Foreskin keratinocyte (primary cell): ENCODE measurements at places on chromosomes 7 and 10. TPM values are rescaled to one million over a fixed set of nuclear protein-coding genes. Genes with fewer than 3 reads are reported as not detected.

DNA sequence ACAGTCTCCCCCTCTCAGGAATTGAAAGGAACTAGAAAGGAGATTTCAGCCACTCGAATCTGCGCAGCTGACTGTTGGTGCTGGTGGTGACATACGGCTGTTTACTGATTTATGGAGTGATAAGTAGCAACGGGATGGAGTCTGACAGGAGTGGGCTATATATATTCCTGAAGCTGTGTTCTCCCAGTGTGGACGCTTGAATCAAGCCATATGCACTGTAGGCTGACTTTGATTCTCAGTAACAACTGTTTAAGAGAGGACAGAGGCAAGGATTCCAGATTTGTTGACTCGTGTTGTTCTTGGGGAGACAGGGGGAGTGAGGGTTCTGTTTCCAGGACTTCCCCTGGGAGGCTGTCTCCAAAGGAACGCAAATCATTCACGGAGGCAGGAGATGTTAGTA lies 260.1 kb upstream of the AUTS2 start:
- DNase-seq = no peak

The SLC16A9 gene
- 7.6 and 21.9 TPM in 2 replicates for total RNA-seq

GRCh38 chr7:74599244-74599643 lies 58.3 kb upstream of the GTF2I start:
- no peak for DNase-seq

- no peak for DNase-seq
Measured at GRCh38 chr10:23459308-23459939, 20.5 kb downstream of the OTUD1 start.

DNA sequence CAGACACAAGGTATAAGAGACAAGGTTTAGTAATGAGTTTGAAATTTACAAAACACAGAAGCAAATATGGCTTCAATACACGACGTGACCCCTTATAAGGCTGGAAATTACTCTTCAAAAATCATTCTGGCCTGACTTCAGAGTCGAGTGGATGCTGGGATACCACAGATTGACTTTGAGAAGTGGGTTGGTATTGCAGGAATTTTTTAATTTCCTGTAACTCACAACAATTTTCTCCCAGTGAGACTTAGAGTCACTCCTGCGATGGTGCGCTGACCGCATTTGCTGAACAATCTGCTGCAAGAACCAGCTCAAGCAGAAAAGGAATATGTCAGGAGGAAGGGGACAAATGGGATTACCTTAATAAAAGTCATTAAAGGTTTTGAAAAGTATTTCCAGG lies 132.1 kb downstream of the EMX2 start:
- DNase-seq = no peak

GRCh38 chr7:41886262-41886900 lies 183.5 kb upstream of the INHBA start:
- DNase-seq = peak; percentile 65

DNA sequence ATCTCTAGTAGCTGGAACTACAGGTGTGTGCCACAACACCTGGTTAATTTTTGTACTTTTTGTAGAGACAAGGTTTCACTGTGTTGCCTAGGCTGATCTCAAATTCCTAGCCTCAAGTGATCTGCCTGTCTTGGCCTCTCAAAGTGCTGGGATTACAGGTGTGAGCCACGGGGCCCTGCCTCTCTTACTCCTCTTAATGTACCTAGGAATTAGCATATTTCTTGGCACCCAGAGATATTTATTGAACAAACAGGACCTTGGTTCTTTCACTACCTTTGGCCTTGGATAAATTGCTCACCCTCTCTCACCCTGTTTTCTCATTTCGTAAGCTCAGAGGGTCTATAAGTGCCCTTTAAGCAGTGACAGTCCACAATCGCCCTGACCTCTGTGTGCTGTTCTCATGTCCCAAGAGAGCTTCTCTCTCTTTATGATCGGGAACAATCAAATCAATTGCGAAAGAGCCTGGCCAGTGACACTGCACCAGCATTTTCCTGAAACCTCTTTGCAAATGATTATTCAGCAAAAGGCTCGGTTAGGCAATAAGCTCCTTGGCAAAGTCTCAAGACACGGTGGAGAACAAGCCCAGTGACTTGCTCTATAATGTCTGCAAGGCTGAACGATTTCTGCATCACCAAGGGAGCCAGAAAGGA lies 117.7 kb downstream of the APBB1IP start:
- DNase-seq = no peak

The ACTR3C gene
- 2.8 and 2.9 TPM in 2 replicates for total RNA-seq
